ENCODE measurements at places on chromosomes 7 and 10. TPM values are rescaled to one million over a fixed set of nuclear protein-coding genes. Genes with fewer than 3 reads are reported as not detected.

The PTF1A gene
- not detected for total RNA-seq

The RBM20 gene
- total RNA-seq: 0.74 TPM

The PIP4K2A gene
- 34.2 TPM for total RNA-seq

The TRIM8 gene
- total RNA-seq: 27.0 TPM

The HOXA2 gene
- not detected for total RNA-seq

The MOGAT3 gene
- not detected for total RNA-seq

The INA gene
- 161 TPM for total RNA-seq

The RNF133 gene
- total RNA-seq: 0.25 TPM

The RSPH10B gene
- 2.7 TPM for total RNA-seq

The SH2D4B gene
- 1.2 TPM for total RNA-seq

The ATP5MK gene
- total RNA-seq: 92.4 TPM

The SDHAF3 gene
- total RNA-seq: 6.1 TPM

The GJC3 gene
- total RNA-seq: not detected

The STRIP2 gene
- total RNA-seq: 9.6 TPM

The EPHB4 gene
- total RNA-seq: 10.3 TPM

The SORBS1 gene
- total RNA-seq: 101 TPM

The SLC13A4 gene
- total RNA-seq: 7.4 TPM
